Cerebellar nuclear complex (tissue), 1 donor: ENCODE measurements at places on chromosomes 4 and X.

DNA sequence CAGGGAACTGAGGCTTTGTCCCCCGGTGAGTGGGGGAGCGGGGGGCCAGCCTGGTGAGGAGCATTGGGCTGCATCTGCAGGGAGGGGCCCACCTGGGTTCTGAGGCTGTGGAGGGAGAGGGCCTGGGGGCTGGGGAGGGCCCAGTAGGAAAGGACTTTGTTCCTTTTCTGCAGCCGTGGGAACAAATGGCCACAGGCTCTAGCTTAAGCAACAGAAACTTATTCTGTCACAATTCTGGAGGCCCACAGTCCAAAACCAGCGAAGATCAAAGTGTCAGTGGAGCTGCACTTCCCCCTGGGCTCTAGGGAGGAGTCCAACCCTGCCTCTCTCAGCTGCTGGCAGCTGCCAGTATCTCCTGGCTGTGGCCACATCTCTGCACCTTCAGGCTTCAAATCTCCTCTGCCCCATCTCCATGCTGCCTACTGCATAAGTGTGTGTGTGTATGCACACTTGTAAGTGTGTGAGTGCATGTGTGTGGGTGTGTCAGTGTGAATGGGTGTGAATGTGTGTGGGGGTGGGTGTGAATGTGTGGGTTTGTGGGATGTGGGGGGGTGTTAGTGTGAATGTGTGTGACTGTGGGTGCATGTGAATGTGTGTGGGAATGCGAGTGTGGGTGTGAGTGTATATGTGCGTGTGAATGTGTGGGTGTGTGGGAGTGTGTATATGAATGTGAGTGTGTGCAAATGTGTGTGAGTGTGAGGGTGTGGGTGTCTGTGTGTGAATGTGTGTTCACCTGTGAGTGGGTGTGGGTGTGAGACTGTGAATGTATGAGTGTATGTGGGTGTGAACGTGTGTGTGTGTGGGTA is 204.5 kb upstream of the PSAPL1 start:
- DNase-seq, result no peak

GRCh38 chr4:88015659-88016295 is 8.3 kb downstream of the PKD2 start:
- DNase-seq, result no peak

GRCh38 chrX:78092296-78092695 is 11.8 kb upstream of the PGK1 start:
- no peak for DNase-seq

- DNase-seq, result no peak
These were observed 1.9 kb upstream of the TBC1D14 start for GRCh38 chr4:6907658-6908191.

DNA sequence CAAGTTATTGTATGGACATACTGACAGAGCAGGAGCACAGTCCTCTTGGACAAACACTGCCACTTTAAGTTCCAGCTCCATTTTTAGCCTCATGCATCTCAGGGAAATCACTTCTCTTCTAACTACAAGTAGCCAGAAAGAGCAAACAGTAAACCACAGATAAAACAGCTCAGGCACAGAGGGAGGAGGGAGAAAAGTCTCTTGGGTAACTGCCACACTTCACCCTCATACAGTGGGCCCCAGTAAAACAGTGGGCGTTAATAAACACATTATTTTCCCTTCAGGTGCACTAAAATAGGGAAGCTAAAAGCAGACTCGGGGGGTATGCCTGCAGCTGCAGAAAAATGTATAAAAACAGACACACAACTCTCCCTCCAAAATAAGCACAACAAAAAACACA is 21.6 kb downstream of the CD38 start:
- DNase-seq, result no peak

GRCh38 chr4:95898226-95898625 is 58.3 kb downstream of the PDHA2 start:
- DNase-seq, result no peak

GRCh38 chrX:20224814-20225487 is 41.8 kb downstream of the RPS6KA3 start:
- no peak for DNase-seq

DNA sequence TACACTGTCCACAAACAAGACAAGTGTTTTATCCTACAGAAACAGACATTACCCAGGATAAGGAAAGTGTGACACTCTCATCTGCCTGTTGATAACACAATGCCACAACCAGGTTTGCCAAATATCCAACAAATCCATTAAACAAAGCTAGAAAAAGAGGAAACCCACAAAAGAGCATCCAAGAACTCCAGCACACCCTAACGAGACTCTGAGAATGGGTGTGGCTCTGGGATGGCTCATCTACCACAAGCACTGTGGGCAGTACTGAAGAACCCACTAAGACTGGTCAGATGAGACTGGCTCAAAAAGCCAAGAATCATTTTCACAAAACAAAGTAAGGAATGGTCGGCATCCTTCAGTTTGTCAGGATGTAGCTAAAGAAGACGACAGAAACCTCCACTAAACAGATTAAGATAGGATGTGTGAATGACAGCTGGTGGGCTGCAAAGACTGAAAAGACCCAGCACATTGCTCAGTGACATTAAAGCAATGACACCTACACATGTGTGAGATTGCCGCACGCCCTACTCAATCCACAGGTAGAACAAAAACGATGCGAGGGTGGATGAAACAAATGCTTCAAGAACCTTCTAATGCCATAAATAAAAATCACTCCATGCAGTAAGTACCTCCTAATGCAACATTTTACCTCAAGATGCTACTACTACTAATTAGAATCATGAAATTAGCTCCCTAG is 14.7 kb downstream of the ATP8A1 start:
- DNase-seq, result no peak
